ENCODE measurements at places on chromosomes 2 and 18.
A peak's percentile ranks its signal among the peaks of the same experiment; 100 is the strongest.

DNA sequence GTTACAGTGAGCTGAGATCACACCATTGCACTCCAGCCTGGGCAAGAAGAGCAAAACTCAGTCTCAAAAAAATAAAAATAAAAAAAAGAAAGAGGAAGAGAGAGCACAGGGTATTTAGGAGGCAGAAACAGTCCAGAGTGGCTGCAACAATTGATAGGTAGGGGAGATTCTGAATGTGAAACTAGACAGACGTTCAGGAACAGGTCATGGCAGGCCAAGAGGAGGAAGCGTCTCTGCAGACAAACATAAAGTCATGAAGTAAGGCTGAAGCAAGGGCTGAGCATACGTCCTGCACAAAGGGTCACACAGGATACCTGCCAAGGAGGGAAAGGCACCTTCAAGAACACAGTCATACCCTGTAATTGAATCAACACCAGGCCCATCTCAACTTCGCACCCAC, 64.1 kb upstream of the ZNF532 start:
- DNase-seq: no peak

GRCh38 chr2:168633895-168634294, 168.5 kb upstream of the NOSTRIN start:
- DNase-seq: no peak

GRCh38 chr2:15971351-15971750, 31.0 kb downstream of the MYCN start:
- DNase-seq: no peak

DNA sequence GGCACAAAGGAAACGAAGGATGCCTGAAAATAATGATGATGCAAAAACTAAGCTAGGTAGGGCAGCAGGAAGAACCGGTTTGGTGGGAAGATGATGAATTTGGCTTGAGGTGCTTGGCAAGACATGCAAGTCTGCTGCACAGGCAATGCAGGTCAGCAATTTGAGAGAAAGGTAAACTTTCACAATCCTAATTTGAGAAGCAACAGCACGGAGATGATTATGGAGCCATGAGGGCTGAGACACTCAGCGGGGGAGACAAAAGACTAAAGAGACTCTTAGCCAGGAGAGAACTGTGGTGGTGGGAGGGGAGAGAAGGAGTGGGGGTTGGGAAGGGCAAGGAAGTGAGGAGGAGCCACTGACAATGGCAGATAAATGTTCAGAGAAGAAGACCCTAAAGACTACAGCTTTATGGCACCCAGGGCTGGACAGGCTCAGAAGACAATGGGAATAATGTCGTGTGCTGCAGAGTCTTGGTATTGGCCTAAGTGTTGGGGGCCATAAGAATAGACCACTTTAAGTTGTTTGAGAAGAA, 19.4 kb upstream of the RNF149 start:
- DNase-seq: no peak

GRCh38 chr2:10150436-10150835, 27.9 kb downstream of the RRM2 start:
- DNase-seq: no peak

GRCh38 chr18:76905821-76906220, 83.5 kb downstream of the ZNF236 start:
- no peak for DNase-seq

DNA sequence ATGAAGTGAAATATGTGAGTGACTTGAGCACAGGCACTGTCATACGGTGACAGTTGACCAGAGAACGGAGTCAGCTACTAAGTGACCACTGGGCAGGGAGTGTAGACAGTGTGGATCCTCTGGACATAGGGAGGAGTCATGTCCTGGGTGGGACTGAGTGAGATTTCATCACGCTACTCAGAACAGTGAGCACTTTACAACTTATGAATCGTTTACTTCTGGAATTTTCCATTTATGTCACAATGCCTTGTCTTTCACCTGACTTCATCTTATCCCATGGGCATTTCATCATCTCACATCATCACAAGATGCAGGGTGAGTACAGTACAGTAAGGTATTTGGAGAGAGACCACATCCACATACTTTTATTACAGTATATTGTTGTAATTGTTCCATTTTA, 29.0 kb downstream of the PTPRM start:
- DNase-seq: no peak

DNA sequence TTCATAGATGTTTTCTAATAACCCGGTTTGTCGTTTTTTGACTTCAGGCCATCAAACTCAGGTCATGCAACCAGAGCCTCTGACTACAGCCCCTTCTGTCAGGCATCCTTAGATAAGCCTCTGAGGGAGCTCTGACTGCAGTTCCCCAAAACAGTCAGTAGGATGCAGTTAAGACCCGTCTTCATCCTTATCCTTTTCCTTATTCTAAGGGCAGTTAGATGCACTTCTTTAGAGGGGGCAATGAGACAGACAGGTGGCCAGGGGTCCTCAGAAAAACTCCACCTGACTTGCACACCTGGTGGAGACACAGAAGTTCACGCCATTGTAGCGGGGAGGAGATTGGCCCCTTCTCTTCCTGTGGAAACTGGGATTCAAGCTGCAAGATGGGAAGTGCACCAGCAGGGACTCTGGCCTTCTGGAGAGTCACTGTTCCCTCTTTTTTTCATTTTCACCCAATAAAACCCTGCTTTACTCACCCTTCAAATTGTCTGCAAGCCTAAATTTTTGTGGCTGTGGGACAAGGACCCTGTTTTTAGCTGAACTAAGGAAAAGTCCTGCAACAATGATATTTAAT, 104.8 kb upstream of the TFPI start:
- peak; percentile 36 for DNase-seq

- no peak for DNase-seq
Measured at GRCh38 chr2:213015387-213016165, 135.8 kb downstream of the IKZF2 start.

GRCh38 chr2:48529676-48530032, 300 bp upstream of the STON1 start:
- DNase-seq: no peak

DNA sequence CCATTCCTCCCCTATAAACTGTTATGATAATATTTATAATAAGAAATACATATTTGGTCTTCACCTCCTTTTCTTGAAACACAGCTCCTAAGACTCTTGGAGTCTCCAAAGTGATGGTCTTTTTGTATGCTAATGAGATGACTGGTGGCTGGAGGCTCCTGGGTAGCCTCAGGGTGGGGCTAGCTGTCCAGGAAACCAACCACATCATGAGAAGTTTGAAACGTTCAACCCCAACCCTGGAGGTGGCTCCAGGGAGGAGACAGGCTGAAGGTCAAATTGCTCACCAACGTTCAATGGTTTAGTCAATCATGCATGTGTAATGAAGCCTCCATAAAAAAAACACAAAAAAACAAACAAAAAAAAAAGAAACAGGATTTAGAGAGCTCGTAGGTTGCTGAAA, 298.7 kb upstream of the MGAT5 start:
- DNase-seq: no peak
